ENCODE measurements at places on chromosomes 4 and X.

- DNase-seq = peak; percentile 22
Observed at GRCh38 chrX:71637848-71638247, 19.5 kb upstream of the CXCR3 start.

GRCh38 chr4:184166736-184167135, 50.9 kb downstream of the ENPP6 start:
- DNase-seq = no peak

DNA sequence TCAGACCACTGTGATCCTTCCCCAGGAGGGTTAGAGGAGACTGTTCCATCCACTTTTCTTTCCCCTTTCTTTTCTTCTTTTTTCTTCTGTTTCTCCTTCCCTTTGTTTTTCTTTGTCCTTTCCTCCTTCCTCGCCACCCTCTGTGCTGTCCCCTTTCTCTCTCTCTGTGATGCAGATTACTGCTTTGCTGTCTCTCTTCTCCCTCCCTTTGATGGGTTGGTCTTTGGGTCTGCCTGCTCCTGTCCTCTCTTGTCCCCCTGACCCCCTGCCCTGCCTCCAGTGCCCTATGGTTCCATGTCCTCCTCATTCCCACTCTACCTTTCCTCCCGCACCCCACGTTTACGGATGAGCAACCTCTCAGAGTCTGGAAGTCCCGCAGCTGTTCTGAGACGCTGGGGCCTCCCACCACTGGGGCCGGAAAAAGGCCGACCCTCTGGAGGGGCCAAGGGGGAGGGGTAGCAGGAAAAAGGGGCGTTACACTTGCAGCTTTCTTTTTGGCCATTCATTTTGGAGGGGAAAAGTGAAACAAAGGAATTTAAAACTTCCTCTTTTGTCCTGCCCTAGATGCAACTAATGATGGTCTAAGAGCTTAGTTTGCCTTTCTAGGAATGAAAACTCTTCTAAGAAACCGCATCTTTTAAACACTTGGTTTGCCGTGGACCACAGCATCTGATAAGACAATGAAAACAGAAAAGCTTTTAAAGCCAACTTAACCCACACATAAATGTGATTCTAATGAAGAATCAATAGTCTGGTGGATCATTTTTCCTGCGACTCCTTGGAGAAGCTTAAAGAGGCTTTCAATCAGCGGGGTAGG, 24.5 kb upstream of the TSR2 start:
- peak; percentile 47 for DNase-seq

DNA sequence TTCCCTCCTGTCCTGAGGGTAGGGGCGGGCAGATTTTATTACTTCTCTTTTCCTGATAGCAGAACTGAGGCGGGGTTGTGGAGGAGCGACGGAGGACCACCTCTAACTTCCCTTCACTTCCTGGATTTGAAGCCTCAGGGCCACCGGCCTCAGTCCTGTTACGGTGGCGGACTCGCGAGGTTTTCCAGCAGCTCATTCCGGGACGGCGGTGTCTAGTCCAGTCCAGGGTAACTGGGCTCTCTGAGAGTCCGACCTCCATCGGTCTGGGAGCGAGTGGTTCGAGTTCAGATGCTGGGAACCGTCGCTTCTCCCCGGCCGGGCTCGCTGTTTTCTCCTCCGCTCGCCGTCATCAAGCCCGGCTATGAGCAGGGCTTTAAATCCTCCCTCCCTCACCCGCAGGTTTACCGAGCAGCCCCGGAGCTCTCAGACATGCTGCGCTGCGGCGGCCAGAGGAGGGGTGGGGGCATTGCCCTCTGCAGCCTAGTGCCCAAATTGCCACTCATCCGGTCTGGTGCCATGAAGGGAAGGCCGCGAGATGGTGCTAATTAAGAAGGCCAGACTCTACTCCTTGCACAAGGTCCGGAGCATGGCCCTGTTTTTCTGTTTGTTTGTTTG, 23.3 kb downstream of the HAND2 start:
- no peak for DNase-seq

DNA sequence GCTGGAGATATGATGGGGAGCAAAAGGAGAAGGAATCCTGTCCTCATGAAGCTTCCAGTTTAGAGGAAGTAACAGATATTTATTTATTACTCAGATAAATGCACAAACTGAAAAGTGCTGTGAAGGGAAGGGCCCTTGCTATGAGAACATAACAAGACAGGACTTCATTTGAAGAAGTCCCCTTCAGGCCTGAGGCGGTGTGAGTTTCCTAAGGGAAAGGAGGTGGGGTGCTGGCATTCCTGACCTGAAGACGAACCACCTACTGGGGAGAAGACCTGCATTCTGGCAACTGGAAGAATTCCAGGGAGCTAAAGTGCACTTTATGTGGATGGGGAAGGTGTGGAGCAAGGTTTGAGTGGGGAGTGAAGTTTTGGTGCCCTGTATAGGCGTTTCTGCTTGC, 15.9 kb upstream of the SPARCL1 start:
- DNase-seq = no peak

- no peak for DNase-seq
Observed at GRCh38 chr4:74320559-74321118, 12.4 kb downstream of the EPGN start.

DNA sequence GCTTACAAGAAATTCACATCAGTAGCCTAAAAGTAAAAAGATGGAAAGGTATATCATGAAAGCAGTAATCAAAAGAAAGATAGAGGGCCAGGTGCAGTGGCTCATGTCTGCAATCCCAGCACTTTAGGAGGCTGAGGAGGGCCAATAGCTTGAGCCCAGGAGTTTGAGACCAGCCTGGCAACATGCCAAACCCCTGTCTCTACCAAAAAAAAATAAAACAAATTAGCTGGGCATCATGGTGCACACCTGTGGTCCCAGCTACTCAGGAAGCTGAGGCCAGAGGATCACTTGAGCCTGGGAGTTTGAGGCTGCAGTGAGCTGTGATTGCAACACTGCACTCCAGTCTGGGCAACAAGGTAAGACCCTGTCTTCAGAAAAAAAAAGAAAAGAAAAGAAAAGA, 55.5 kb downstream of the GSPT2 start:
- DNase-seq = no peak

GRCh38 chr4:87832669-87833068, at the start of gene MEPE:
Gene MEPE, plus strand, starts transcription at chr4:87832969. Its CDS starts 1,746 bp downstream, at chr4:87834715.
- no peak for DNase-seq

- DNase-seq = peak; percentile 89
Observed at GRCh38 chr4:38411092-38411491, 252.9 kb upstream of the KLF3 start.

GRCh38 chrX:141975839-141976238, 72.1 kb downstream of the MAGEC1 start:
- no peak for DNase-seq

DNA sequence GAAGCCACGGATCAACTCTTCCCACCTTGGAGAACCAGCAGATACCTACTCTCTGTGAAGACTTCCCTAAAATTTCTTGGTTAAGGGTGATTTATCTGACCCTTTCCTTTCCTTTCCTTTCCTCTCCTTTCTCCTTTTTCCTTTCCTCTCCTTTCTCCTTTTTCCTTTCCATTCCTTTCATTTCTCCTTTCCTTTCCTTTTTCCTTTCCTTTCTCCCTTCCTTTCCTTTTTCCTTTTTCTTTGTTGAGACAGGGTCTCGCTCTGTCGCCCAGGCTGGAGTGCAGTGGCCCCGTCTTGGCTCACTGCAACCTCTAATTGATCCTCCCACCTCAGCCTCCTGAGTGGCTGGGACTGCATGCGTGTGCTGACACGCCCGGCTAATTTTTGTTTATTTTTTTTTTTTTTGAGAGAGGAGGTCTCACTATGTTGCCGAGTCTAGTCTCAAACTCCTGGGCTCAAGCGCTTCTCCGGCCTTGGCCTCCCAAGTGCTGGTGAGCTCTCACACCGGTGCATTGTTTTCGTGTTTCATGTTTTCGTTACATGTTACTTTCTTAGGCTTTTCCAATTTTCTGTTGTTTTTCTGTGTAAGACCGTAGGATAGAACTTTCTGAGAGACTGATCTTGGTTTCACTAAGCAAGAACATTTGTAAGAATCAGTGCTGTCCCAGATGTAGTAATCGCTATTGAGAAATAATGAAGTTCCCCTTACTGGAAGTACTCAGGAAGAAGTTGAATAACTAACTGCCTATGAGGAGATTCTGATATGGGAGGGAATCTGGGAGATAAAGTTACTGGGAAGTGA, 2.0 kb downstream of the TMEM165 start:
- DNase-seq = no peak

DNA sequence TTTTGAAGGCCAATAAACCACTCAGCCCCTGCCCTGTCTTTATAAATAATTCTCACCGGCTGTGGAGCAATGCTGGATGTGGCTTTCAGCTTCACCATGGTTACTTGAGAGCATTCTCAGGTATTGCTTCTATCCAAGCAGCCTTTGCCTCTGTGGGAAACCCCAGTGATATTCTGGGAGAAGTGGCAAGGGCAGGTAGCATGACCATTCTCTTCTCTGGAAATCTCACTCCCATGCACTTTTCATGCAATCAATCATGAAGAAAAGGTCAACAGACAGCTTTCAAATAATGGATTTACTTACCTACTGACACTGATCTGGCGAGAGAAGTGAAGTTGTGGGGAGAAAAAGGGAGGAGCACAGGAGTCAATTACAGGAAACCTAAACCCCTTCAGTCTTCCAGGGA, 49.5 kb downstream of the UNC5C start:
- no peak for DNase-seq

DNA sequence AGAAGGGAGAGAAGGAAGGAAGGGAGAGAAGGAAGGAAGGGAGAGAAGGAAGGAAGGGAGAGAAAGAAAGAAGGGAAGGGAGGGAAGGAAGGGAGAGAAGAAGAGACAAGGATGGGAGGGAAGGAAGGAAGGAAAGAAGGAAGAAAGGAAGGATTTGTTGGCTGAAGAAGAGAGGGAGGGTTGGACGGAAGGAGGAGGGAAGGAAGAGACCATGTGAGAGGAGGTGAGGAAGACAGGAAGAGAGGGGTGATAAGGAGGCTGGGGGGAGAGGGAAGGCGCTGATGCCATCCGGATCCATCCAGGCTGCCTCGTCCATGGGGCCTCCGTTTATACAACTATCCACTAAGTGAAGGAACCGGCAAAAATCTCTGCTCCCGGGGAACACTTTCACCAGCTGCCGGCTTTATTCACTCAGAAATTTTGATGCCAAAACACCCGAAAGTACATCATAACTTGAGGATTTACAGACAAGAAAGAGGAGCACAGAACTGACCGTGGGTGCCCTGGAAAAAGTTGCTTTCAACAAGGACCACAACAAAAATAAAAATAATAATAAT, 14.9 kb downstream of the DHRSX start:
- no peak for DNase-seq

DNA sequence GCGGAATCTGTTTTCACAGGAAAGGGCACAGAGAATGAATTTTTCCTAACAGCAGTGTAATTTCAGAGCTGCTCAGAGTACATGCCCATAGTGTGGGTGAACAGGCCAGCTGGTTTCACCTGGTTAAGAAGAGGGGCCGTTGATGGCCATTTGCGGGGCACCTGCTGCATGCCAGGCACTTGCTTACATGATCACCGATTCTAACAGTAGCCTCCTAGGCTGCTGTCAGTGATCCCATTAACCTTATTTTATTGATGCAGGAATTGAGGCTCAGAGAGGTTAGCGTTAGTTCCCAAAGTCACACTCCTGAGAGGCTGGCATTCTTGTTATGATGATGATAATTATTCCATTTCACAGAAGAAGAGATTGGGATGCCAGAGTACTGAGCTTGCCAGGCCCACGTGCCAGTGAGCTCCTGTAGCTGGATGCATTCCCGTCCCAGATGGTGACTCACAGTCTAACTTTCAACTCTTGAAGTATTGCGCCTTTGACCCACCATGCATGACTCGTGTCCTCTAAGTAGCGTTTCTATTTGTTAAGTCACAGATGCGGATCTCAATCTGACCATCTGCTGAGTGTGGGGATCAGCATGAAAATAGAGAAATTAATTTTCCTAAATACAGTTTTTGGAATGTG, 76.5 kb downstream of the PSAPL1 start:
- DNase-seq = no peak

GRCh38 chrX:102599951-102600579, 750 bp downstream of the ARMCX5 start:
- DNase-seq = no peak

DNA sequence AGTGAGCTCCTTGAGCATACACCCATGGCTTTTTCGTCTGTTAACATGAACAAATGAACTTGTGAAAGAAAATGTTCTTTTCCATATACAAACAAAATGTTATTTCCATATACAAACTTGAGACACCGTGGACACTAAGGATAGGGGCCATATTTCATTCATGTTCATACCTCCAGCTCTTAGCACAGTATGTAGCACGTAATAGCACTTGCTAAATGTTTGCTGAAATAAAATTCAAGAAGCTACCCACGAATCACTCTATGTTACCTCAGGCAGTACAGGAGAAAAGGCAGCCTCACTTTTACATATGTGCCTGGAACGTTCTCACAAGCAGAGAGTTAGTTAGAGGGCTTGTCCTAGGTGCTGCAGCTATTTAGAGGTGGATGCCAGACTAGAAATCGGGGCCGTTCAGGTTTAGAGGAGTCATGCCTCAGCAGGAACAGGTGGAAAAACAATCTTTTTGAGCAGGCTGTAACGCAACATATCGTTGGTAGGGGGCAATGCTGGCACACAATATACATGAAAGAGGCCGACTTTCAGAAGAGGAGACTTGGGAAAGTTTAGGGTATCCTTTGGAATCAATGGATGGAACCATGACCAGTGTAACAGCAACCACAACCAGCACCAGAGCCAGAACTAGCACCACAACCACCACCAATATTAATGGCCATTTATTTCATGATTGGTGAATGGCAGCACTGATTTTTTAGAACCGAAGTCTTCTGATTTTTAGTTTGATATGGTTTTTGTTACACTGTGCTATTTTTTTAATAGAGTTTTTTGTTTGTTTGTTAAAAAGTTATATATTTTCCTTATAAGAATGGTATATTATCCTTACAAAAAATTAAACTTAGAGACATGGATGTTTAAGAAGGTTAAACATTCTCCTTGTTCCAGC, 14.8 kb upstream of the PAQR3 start:
- no peak for DNase-seq

- DNase-seq = no peak
Observed at GRCh38 chr4:78068481-78068880, 11.4 kb downstream of the FRAS1 start.

GRCh38 chrX:40007756-40008705, 89.7 kb downstream of the BCOR start:
- no peak for DNase-seq

DNA sequence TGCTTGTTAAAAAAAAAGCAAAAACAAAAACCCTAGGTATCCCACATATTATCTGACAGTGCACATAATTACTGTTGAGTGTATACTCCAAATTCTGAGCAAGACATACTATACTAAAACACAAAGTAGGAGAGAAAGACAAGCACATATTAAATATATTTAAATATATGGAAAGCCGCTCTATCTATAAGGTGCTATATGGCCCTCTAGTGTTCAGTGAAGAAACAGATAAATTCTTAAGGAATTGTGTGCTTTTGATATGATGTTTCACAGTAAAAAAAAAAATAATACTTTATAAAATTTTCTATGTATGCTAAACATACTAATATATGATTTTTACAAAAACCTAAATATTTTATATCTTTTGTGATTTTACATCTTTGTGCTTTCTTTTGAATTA, 137.8 kb downstream of the FBXW7 start:
- no peak for DNase-seq

DNA sequence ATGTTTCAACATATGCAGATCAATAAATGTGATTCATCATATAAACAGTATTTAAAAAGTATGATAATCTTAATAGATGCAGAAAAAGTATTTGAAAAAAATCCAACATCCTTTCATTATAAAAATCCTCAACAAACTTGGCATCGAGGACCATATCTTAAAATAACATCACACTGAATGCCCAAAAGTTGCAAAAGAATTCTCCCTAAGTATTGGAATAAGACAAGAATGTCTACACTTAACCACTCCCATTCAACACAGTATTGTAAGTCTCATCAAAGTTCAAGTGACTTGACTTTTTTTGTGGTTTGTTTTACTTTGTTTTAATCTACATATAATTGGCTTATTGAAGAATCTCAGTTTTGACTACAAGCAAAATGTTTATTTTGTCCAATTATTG, 779.0 kb upstream of the SLIT2 start:
- DNase-seq = no peak

All from T-helper 2 cell (primary cell).